ENCODE measurements at places on chromosomes 2 and 18.
A peak's percentile ranks its signal among the peaks of the same experiment; 100 is the strongest.

DNA sequence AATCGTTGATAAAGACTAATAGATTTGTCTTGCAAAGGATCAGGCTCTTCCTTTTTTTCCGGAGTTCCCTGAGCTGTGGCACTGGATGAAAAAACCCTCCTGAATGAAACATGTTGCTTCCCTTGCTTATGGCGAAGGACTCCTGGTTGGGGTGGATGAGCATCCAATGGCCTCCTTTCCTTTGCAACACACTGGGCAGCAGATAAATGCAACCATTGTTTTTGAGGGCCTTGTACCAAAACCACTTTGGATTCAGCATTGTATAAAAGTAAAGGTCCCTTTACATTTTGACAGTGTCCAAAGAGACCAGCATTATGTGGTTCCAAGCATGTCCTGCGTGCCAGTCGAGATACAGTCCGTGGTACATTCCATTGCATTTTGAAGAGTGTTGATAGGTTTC, 44.7 kb downstream of the FAM210A start:
- DNase-seq: no peak

DNA sequence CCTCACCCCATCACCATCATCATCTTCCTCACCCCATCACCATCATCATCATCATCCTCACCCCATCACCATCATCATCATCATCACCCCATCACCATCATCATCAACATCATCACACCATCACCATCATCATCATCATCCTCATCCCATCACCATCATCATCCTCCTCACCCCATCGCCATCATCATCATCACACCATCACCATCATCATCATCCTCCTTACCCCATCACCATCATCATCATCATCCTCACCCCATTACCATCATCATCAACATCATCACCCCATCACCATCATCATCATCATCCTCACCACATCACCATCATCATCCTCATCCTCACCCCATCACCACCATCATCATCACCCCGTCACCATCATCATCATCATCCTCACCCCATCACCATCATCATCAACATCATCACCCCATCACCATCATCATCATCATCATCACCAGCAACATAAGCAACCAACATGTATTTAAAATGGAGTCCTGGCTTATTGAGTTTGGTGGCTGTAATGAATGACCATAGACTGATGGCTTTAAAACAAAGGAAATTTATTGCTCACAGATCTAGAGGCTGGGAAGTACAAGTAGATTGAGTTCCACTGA, 150.0 kb downstream of the DNER start:
- no peak for DNase-seq

DNA sequence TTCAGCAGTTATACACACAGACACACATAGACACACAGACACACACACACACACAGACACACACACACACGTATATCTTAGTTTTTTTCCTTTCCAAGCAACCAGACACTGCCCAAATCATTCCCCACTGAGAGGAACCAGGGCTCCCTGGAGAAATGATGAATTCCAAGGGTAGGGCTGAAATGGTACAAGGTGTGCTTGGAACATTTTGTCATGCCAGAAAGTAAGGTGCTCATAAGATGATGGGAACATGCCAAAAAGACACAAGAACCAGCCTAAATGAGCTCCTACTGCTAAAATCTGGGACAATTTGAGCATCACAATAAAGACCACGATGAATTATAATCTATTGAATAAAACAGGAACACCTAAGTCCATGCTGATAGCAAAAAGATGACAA, 103.3 kb downstream of the MEP1B start:
- no peak for DNase-seq

DNA sequence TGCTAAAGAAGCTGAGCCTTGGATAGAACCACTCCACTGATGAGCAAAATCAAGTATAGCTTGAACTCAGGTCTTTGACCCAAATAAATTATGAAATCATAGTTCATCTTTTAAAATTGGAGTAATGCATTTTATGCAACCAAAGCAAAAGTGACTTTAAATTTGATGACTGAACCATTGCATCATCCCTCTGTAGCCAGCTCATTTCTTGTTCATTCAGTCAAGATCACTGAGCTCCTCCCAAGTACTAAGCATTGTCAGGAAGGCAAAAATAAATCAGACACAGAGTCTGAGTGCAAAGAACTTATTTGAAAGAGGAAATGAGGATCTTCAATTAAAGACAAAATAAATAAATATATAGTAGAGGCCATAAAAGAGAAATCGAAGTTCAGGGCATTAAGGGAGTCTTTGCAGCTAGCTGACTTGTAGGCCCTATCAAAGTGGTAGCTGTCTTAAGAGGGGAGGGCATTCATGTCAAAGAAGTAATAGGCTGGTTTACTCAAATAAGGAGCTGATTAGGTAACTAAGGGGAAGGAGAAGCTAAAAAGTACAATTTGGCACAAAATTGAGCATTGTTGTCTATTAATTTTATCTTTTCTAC, 411.8 kb downstream of the MTX2 start:
- DNase-seq: peak; percentile 16

GRCh38 chr2:61431345-61431744, 39.5 kb downstream of the USP34 start:
- no peak for DNase-seq

- DNase-seq: no peak
These were observed 22.0 kb downstream of the GPC1 start for GRCh38 chr2:240457223-240458043.

- no peak for DNase-seq
These were observed 10.5 kb upstream of the FAM171B start for GRCh38 chr2:186683341-186683740.

DNA sequence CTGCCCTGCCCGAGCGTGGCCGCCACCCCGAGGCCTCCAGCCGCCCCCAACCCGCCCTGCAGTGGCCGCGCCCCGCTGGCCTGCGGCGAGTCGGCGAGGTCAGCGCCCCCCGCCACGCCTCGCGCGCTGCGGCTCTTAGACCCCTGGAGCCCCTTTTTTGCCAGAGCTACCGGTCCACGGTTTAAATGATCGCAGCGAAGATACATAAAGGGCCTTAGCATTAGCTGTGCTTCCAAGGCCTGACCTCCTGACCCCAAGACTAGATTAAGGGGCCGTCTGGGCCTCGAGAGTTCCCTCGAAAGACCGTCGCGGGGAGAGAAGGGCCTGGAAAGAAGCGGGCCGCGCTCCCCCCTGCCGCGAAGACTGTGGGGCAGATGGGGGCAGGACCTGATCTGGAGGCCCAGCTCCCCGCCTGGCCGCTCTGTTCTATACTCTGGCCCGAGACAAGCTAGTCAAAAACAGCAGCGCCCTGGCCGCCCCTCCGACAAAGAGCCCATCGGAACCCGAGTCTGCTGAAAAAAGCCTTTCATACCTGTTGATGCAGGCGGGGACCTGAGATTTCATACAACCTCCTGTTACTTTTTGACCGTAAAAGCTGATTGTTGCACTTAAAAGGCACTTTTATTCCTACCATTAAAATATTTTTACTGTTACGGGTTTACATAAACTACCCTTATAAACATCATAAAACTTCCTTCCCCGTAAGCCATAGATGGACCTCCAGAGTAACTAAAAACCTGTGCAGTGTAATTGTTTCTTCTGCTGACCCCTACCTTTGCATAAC, 68.7 kb upstream of the PSMD14 start:
- DNase-seq: no peak

- DNase-seq: no peak
These were observed 41.0 kb downstream of the PIK3C3 start for GRCh38 chr18:41996020-41996419.

GRCh38 chr18:644395-645004, 13.0 kb upstream of the TYMS start:
- no peak for DNase-seq

DNA sequence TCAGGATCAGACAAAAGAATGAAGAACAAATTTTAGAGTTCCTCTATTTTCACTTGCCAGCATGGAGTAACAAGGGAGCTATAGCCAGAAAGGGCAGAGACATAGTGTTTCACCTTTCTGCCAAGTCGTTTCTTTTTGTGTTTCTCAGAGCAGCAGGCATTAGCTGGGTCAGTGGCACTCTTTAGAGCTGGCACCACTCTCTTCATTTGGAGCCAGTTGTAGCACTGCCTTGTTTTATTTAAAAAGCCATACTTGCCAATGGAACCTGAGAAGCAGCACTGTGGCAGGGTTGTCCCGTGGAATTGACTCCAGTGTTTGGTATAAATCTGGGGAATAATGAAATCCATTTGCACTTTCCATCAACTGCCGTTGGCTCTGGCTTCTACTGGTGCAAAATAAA, 64.0 kb downstream of the LRRTM4 start:
- no peak for DNase-seq

DNA sequence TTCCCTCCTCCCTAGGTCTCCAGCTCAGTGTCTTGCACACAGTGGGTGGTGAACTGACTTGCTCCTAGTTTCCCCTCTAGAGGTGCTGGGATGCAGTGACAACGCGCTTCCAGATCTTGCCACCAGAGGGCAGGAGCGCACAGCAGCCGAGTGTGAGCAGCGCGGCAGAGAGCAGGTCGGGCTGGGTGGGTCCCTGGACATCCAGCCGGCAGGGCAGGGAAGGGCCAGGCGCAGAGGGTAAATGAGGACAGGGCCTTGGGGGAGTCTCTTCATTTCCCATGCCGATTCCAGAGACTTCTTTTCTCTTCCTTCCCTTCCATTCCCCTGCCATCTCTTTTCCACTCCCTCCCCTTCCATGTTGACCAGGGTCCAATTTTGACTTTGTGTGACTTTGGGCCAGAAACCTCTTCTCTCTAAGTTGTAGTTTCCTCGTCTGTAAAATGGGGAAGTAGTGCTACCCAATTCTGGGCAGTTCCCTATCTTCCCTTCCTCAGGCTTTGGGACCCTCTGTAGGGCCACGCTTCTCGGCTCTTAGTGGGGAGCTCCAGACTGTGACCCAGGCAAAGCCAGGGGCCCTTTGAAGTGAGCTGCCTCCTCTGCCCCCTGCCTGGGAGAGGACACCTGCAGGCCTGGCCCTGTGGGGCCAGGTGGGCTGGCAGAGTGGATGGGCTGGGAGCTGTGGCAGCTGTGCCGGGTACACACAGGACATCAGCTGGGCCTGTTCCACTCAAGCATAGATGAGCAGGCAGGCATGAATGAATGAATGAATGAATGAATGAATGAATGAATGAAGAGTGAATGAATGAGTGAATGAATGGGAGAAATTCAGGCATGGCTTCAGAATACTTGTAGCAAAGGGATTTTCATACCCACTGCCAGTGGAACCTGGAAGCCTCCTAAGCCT, 43.3 kb upstream of the TAF1B start:
- no peak for DNase-seq

- DNase-seq: no peak
These were observed 118.0 kb upstream of the MSTN start for GRCh38 chr2:190180313-190181122.

GRCh38 chr2:160742667-160743066, 249.1 kb upstream of the RBMS1 start:
- DNase-seq: no peak

DNA sequence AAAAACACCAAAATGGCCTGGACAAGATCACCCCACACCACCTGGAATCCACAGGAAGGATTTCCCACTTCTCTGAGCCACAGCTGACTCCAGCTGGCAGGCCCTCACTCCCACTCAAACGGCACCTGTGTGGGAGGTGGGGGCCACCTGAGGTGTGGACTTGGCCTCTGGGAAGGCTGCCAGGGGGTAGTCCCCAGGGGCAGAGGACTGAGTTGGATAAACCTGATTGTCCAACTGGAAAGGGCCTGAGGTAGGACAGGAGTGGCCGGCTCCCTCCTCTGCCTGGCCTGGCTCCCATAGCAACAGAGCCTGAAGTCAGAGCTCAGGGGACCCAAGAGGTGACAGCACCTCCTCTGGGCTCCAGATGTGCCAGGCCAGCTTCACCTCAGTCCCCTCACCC, 300.2 kb downstream of the CELF4 start:
- no peak for DNase-seq

- DNase-seq: no peak
These were observed 202.1 kb upstream of the TNP1 start for GRCh38 chr2:217061916-217062505.

GRCh38 chr2:165466386-165466785, 3.1 kb upstream of the CSRNP3 start:
- DNase-seq: no peak

DNA sequence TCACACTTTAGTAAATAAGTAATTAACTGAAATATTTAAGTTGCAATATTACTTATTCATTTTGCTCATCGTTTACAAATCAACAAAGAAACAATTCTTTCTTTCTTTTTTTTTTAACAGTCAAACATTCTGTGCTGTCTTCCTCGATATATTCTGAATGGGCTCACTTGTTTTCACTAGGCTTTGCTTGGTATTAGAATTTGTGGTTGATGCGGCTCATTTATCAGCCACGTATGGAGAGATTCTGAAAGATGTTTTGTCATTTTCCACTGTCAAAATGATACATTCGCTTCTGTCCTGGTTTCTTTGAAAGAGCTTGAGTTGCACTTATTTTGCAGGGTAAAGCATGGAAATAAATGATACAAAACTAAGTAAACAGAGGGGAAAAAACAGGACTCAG, 323.7 kb downstream of the LRRTM1 start:
- DNase-seq: no peak

DNA sequence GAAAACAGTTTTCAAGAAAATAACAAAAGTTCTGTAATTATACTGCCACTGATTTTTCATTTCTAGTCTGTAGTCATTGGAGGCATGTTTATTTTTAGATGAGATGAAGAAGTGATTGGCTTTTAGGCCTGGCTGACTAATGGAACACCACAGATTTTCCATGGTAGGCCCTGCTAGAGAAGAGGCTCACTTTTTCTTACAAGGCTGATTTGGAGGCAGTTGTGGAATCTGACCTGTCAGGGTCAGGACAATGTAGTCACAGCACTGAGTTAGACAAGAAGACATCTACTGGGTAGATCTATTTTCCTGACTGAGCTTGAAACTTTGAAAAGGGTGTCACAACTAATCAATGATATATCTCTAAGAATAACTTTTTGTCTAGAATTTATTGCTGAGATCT, 43.9 kb downstream of the KDM3A start:
- no peak for DNase-seq

DNA sequence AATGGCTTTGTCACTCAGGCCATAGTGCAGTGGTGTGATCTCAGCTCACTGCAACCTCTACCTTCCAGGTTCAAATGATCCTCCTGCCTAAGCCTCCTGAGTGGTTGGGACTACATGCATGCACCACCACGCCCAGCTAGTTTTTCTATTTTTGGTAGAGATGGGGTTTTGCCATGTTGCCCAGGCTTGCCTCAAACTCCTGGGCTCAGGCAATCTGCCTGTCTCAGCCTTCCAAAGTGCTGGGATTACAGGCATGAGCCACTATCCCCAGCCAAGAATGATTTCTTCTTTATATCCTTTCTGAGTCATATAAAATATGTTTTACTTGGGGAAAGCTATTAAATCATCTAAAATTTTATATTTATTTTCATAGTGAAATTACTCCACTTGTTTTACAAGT, 61.3 kb downstream of the CYBRD1 start:
- DNase-seq: no peak

DNA sequence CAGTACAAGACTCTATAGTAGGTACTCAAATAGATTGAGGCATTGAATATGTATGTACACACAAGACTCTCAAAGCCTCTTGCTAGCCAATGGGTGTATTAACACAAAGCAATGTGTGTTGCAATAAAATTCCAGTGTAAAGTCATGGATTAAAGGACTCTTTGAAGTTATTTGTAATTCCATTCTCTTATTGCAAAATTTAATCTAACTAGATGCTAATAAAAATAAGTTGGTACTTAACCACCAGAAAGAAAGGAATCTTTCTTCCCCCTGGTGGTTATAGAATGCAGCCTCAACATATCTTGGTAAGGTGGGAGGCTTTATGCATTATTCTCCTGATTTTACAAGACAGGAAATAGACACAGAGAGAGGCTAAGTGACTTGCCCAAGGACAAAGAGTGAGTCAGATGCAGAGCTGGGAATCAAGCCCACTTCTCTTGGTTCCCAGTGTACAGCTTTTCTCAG, 18.0 kb downstream of the LRP1B start:
- DNase-seq: peak; percentile 24
